Bone marrow (tissue), 2 donors: ENCODE measurements at places on chromosomes 6 and 20.

DNA sequence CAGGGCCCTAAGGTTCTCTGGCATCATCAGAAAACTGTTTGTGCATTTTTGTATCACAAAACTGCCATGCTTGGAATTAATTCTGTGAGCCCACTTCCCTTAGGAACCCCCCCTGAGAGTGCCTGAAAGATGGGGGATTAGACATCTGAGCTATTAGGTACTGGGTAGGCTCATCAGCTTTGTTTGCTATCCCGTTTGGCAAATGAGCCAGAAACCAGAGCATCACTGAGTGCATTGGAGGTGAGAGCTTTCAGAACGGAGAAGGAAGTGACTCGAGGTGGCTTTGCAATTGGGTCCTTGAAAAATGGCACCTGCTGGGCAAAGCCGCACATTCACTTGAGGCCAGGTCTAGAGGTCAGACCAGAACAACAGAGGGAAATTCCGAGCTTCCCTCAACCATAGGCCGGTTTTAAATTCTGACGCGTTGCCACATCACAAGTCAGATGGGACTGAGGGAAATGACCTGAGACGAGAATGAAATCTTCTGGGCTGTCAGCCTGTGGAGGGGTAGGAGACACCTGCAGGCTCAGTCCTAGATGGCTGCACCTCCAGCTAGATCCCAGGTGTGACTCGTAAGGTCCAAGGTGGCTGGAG is 8.4 kb upstream of the GLP1R start:
- DNase-seq, result no peak

DNA sequence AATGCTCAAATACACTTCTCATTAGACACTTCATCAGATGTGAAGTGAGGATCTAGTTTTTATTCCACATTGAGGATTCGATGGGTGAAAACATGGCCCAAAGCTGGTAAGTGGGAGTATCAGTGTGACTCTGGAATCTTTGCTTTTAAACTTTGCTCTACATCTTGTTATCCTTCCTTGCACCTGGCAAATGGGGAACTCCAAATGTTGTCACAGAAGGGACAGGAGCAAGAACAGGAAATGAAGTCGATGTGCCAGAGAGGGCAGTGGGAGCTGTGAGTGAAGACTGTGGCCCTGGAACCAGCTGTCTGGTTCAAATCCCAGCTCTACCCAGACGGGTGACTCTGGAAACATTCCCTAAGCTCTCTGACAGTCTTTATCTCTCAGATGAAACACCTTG is 86.7 kb upstream of the AGPAT4 start:
- no peak for DNase-seq

GRCh38 chr6:84500726-84501125 is 263.7 kb downstream of the TBX18 start:
- no peak for DNase-seq

DNA sequence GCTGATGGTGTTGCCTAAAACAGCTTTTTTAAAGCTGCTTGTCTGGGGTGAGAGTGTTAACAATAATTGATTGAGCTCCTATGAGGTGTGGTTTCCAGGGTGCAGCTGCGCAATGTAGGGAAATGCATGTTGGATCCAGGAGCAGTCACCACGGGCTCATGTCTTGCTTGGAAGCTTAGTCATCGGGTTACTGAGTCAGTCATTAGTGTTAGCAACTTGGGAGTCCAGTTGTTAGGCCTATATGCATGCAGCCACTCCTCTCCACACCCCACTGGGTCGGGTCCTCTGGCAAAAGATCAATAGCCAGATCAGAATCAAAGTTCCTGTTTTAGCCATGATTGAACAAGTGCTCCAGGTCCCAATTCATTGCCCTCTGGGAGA is 271.7 kb upstream of the CHD6 start:
- DNase-seq, result no peak

DNA sequence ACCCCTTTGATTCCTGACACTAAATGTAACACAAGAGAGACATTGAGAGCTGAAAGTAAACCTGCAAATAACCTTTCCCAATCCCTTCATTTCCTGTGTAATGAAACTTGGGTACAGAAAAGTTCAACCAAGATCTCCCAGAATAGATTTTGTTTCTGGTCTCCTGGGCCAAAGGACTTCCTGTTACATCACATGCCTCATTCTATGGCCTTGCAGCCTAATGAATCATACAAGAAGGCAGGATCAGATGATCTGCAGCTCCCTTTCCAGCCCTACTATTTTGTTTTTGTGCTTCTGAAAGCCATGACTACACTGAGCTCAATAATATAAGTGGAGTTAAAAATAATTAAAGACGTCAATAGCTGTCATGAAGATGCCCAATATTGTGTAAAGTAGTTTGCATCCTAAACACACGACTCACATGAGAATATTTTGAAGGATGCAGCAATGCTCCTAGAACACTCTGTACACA is 73.4 kb upstream of the NOX3 start:
- DNase-seq, result peak; percentile 83

DNA sequence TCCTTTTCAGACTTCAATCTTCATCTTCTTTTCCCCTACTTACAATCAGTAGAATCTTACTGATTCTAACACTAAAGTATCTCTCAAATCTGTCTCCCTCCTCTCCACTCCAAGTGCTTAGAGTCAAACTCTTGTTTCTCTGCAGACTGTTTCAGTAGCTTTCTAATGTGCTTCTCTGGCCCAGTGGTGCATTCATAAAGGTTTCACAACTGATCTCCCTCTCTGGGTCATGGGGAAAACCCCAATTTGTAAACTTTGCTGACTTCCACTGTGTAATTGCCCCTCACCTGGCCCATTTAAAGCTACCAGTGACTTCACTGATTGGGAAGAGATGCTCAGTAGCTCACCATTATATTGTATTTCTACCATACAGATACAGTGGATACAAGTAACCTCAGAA is 183.6 kb downstream of the FAXC start:
- DNase-seq, result no peak

DNA sequence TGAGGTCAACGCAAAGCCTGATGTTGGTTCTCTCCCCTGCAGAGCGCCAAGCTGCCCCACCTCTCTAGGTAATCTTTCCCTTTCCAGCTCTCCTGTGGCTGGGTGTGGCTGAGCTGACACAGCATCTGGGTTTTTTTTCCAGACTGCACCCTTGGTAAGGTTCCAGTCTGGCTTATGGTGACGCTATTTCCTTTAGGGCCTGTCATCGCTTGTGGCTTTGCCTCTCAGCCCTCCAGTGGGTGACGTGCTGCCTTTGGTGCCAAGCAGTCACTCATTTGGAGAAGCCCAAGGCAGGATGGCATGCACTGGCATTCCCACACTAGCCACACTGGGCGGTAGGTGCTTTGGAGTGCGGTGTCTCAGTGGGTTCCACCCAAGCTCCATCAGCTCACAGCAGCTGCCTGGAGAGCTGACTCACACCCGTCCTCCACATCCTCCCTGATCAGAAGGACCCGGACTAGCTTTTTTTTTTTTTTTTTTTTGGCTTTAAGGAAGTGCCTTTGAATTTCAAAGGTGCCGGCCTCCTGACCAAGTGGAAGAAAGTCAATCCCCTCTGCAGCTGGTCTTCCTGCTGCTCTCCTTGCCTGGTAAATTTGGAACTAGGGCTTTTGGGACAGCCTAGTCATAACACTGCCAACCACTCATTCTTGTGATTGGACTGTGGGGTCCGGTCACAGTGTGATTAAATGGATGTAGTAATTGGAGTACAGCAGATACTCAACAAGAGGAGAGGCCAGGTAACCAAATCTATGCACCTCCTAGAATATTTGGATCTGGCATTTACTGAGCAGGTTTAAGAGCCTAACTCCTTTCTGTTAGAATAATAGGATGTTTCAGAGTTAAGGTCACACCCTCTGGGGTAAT is 153.6 kb downstream of the CD83 start:
- DNase-seq, result peak; percentile 50

GRCh38 chr20:61556673-61557072 is 304.6 kb downstream of the CDH4 start:
- DNase-seq, result no peak
